ENCODE measurements at places on chromosomes 16 and 17. TPM values are rescaled to one million over a fixed set of nuclear protein-coding genes. Genes with fewer than 3 reads are reported as not detected.
A peak's percentile ranks its signal among the peaks of the same experiment; 100 is the strongest.

DNA sequence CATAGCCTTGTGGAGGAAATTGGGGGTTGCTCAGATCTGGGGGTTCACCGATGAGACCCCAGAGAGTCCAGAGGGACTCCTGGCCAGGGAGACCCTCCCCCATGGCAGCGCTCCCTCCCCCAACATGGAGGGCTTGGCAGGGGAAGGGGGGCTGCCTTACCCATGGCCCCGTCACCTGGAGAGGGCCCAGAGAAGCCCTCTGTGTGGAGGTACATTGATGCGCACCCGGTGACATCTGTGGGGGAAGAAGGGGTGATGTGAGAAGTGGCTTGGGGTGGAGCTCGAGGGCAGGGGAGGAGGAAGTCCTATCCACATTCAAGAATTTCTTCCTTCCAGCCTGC lies 16.2 kb downstream of the ETV4 start:
- ATAC-seq: peak; percentile 30

GRCh38 chr17:7029659-7030058 lies 6.2 kb upstream of the SLC16A13 start:
- ATAC-seq: peak; percentile 22

GRCh38 chr16:87414251-87414680 lies 22.1 kb downstream of the MAP1LC3B start:
- peak; percentile 84 for ATAC-seq

GRCh38 chr16:87051526-87052320 lies 265.5 kb downstream of the C16orf95 start:
- ATAC-seq: no peak

DNA sequence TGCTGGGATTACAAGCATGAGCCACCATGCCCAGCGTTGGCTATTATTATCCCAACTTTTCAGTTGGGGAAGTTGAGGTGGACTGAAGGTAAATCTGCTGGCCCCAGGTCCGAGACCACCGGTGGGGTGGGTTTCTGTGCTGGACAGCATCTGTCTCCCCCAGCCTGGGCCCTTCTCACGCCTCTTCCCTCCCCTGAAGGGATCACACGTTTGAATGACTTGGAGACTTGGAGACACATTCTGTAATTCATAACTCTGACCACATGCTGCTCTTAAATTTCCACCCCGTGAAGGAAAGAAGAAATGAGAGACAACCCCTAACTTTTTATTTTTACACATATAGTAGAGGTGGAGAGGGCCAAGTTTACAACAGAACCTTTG lies 109.8 kb downstream of the MSI2 start:
- no peak for ATAC-seq

DNA sequence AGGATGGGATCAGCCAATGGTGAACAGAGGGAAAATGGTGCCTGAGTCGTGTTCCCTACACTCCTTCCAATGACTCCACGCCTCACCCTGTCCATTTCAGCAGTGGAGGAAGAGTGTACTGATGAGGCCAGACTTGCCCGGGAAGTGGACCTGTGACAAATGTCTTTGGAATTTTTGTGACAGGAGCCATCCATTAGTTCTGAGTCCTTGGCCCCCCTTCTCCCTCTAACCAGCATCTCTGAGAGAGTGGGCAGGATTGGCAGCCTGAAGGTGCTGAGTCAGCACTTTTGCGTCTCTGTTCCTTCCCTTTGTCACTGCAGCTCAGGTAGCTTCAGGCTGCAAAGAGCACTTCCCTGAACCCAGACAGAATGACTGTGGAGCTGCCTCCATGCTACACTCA lies 30.8 kb downstream of the BEAN1 start:
- no peak for ATAC-seq

DNA sequence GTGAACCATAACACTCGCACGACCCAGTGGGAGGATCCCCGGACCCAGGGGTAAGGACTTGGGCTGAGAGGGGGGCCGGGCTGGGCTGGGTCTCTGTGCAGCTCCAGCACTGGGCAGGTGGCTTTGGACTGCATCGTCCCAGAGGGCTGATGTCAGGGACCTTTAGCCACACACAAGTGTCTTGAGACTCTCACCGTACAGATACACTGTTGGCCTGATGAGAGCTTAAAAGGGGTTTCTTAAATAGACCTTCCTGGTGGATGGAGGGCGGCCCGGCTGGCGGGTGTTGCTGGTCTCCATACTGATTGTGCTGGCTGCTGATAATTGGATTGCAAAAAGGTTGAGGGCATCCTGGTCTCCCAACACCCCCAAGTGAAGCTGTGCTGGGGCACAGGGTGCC lies 21.7 kb upstream of the CLEC18A start:
- ATAC-seq: no peak

DNA sequence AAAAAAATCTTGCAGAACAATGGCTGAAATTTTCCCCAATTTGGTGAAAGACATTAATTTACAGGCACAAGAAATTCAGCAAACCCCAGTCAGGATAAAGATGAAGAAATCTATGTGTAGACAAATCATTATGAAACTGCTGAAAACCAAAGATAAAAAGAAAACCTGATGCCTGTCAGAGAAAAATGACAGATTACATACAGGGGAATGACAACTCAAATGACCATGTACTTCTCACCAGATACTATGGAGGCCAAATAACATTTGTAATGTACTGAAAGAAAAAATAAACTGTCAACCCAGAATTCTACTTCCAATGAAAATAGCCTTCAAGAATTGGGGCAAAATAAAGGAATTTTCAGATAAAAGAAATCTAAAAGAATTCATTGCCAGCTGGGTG lies 7.2 kb upstream of the XAF1 start:
- ATAC-seq: no peak

DNA sequence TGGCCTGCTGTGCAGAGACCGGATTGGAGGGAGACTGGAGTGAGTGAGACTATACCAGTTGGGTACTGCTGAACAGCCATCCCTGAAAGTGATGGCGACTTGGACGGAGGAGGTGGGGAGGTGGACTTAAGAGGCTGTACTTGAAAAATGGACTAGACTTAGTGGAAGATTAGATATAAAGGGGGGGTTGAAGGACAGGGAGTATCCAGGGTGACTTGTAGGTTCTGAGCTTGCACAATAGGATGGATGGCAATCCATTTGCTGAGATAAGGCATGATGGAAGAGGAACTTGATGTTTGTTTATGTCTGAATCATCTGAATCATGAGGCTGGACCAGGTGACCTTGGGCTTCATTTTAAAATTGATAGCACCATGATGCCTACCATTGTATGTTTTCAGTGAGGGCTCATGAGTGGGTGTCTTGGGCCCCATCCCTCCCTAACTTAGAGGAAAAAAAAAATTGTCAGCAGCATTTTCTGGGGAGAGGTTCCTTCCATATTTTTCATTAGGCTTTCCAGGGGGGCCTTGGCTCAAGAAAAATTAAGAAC lies 41.2 kb downstream of the PRKCA start:
- ATAC-seq: no peak

DNA sequence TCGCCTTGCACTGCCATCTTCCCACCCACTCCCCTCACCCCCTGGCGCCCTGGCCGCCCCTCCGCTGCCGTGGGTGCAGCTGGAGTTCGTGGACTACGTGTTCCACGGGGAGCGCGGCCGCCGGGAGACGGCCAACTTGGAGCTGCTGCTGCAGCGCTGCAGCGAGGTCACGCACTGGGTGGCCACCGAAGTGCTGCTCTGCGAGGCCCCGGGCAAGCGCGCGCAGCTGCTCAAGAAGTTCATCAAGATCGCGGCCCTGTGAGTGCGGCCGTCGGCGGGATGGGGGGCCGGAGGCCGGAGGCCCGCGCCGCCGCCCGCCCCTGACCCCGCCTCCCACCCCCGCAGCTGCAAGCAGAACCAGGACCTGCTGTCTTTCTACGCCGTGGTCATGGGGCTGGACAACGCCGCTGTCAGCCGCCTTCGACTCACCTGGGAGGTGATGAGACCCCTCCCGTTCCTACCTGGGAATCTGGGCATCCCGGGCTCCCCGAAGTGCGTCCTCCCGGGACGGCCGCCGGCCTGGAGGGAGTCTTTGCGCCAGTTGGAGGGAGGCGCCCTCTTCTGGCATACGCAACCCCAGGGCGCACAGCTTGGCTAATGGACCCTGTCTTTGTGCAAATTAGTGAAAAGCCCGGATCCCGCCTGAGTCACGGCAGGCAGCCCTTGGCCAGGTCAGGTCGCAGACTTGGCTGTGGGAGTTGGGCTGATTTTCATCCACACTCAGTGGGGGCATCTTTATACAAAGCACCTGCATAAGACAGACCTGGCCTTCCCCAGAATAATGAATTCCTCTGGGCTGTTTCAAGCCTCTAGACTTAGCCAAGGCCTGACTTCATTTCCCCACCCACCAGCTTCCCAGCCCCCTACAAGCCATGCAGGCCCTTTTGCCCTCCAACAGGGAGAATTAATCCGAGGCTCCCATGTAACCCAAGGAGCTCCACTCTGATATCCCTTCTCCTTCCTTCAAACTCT lies 14.3 kb downstream of the RAPGEFL1 start:
- peak; percentile 51 for ATAC-seq

DNA sequence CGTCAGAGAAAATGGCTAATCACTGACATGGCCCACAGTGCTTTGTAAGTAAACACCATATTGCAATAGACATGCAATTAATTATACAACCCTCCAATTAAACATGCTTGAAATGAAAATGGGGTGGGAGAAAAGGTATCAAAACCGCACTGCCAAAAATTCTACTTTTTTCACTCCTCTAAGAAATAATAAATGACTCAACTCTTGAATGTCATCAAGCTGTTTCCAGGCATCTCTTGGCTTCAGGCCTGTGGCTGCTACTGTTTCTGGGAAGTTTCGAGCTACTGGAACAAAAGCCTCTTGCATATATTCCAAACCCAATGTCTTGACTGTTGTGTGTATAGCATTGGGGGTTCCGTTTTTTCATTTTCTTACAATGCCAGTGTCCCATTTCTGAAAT lies 412.6 kb downstream of the RBFOX1 start:
- ATAC-seq: no peak

DNA sequence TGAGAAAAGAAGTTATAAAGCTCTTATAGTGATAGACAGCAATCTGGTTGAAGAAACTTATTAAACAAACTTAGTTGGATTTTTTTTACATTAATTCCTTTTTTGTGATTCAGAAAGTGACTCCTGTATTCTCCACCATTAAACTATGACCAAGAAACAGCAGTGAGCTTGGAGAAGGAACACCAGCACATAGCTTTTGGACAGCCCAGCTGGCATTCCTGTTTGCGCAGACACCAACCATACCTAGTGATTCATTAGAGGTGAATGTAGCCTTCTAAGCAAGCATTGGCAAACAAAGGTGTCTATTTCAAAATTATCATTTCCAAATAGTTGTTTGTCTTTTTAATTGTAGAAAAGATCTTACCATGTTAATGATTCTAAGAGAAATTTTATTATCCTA lies 94.4 kb downstream of the STXBP4 start:
- ATAC-seq: peak; percentile 77

DNA sequence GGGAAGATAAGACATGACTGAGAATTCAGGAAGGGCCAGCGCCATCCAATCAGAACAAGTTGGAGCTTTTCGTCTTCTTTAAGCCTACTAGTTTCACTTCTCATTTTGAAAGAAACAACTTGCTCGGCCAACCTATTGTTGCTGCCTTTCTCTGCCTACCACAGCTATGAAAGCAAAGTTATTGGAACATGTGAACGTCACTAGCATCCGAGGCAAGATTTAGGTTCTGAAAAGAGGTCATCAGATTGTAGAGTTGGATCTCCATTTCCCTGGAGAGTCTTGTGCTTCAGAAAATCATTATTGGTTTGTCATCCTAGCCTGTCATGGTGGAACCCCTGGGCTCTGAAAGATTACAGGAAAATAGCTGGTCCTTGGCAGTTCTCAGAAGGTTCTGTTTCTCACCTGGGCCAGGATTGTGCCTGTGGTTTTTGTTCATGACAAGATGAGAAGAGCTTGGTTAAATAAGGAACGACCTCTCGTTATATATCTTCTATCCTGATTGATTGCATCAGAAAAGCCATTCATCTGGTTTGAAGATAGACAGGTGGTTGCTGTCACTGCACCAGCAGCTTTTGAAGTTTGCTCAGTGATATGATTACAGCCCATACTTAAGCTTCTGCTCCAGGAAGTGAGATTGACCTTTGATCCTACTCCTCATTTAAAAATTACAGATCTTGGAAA lies 25.3 kb downstream of the CDH13 start:
- ATAC-seq: no peak

DNA sequence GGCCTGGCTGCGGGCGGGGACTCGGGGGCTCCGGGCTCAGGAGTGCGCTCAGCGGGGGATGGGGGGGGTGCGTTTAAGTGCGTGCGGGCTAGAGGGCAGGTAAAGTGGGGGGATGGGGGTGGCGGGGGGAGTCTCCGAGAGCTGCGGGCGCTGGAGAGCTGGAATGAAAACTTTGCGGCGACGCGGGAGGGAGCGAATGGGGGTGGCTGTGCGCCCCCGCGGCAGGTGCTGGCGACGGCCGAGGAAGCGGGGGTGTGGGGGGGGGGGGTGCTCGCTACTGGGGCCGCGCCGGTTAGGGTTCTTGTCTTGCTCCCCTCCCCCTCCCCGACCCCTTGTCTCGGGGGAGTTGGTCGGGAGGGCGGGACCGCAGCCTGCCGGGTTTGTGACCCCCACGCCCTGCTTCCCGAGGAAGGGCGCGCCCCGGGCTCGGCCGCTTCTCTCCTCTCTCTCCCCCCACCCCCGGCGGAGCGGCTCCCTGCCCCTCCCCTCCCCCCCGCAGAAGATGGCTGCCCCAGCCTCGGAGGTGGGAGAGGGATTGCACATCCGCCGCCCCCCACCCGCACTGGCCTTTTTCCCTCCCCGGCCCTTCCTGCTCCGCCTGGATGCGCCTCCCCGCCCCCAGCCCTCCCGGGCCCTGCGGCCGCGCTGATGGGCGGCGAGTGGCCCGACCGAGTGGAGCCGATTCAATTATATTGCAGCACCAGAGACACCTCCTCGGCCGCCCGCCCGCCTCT lies 649 bp downstream of the GSE1 start:
- no peak for ATAC-seq

- no peak for ATAC-seq
Observed at GRCh38 chr16:68985268-68985667, 120.2 kb upstream of the HAS3 start.

DNA sequence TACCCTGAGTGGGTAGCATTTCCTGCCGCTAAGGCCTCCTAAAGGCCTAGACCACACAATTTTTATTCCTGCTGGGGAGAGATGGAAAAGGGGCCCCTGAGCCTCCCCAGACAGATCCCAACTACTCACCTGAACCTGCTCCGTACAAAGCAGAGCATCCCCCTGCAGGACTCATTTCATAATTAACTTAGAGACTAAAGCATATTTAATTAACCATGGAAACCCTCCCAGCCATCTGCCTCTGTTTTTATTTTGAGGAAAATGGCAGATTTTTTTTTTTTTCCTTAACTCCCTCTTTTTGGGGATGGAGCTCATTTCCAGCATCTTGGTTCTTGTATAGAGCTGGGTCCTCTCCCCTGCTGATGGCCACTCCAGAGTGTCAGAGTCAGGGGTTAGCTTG lies 96.5 kb upstream of the CRHR1 start:
- no peak for ATAC-seq

The ZACN gene
- not detected for total RNA-seq

The KCNG4 gene
- total RNA-seq: not detected

The MT1M gene
- 2.0 TPM for total RNA-seq

The TMEM92 gene
- 0.88 TPM for total RNA-seq

The ZP2 gene
- total RNA-seq: not detected

The CALB2 gene
- total RNA-seq: 3.2 TPM

The SDK2 gene
- 4.9 TPM for total RNA-seq

The TMEM238L gene
- total RNA-seq: 2.3 TPM

The CDRT15L2 gene
- total RNA-seq: not detected

The ELMO3 gene
- 26.3 TPM for total RNA-seq

The TBC1D3K gene
- not detected for total RNA-seq

The SARM1 gene
- 1.6 TPM for total RNA-seq

The ASB16 gene
- not detected for total RNA-seq

Measured in esophagus mucosa (tissue), 1 donor.